Lower lobe of right lung (tissue), 2 donors: ENCODE measurements at places on chromosomes 12 and 14. TPM values are rescaled to one million over a fixed set of nuclear protein-coding genes. Genes with fewer than 3 reads are reported as not detected.

The XPOT gene
- total RNA-seq, result 68.6 TPM

The CCNB1IP1 gene
- 36.9 TPM for total RNA-seq

The GPRC5A gene
- 482 TPM for total RNA-seq

The FLRT2 gene
- 14.3 TPM for total RNA-seq

The CIT gene
- total RNA-seq, result 18.0 TPM

The RNF212B gene
- not detected for total RNA-seq

The ITGA7 gene
- total RNA-seq, result 17.5 TPM

The ZDHHC22 gene
- total RNA-seq, result not detected

The STAC3 gene
- total RNA-seq, result 8.7 TPM

The SUOX gene
- total RNA-seq, result 23.3 TPM

DNA sequence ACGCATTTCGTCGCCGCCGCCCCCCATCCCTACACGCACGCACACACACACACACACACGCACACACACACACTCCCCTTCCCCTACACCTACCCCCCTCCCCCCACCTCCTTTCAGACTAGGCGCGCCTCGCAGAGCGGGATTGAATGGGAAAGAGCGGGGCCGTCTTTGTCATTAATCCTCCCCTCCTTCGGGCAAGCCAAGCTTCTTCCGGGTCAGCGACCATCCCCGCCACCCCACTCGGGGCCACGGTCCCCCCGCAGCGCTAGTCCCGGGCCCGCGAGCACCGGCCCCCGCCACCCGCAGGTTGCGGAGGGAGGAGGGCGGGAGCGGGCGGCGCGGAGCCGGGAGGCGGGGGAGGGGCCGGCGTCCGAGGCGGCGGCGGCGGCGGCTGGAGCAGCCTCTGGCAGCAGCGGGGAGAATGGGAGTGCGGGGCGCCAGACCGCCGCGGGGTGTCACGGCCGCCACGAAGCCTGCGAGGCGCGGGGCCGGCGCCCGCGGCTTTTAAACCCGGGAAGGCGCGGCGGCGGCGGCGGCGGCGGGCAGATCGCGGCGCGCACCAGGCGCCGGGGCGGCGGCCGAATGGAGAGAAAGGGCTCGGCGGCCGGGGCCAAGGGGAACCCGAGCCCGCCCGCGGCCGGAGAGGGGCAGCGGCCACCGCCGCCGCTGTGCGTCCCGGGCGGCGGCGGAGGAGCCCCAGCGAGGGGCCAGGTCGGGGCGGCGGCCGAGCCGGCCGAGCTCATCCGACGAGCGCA, at the start of gene TTC9:
Gene TTC9 (plus strand): TSS at position 369 of the 755 bp plus-strand sequence. CDS start 214 bp downstream, at position 583.
- peak; percentile 50 for DNase-seq
- H3K4me3 ChIP-seq, result peak within 1 kb of the TSS; percentile 85
- peak within 1 kb of the TSS; percentile 64 for H3K27ac ChIP-seq
- H3K36me3 ChIP-seq, result no peaks in the 10 kb centered on the region

DNA sequence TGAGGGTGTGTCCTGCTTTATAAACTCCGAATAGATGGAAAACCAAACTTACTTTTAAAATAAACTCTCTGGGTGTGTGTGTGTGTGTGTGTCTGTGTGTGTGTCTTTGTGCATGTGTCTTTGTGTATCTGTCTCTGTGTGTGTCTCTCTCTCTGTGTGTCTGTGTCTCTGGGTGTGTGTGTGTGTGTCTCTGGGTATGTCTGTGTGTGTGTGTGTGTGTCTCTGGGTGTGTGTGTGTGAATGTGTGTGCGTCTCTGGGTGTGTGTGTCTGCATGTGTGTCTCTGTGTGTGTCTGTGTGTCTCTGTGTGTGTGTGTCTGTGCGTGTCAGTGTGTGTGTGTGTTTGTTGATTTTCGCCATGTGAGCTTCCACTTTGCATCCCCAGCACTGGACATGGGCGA, 9.2 kb downstream of the RAN start:
- H3K4me1 ChIP-seq, result no peaks in the 10 kb centered on the region
- H3K4me3 ChIP-seq, result no peak overlapping the region
- no peak for DNase-seq

DNA sequence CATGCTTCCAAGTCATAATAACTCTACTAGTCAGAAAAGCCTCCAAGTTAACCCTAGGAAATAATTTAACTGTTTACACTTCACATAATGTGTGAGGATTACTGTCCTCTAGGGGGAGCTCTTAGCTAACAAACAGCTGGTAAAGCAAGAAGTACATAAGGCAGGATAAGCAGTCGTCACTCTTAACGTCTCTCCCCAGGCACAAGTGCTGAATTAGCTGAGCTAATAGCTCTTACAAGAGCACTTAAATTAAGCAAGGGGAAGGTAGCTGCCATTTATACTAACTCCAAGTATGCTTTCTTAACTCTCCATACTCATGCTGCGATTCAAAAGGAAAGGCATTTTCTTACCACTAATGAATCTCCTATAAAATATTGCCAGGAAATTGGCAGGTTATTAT, 79.3 kb upstream of the TSPAN11 start:
- no peak for DNase-seq
- H3K4me3 ChIP-seq, result no peak overlapping the region

DNA sequence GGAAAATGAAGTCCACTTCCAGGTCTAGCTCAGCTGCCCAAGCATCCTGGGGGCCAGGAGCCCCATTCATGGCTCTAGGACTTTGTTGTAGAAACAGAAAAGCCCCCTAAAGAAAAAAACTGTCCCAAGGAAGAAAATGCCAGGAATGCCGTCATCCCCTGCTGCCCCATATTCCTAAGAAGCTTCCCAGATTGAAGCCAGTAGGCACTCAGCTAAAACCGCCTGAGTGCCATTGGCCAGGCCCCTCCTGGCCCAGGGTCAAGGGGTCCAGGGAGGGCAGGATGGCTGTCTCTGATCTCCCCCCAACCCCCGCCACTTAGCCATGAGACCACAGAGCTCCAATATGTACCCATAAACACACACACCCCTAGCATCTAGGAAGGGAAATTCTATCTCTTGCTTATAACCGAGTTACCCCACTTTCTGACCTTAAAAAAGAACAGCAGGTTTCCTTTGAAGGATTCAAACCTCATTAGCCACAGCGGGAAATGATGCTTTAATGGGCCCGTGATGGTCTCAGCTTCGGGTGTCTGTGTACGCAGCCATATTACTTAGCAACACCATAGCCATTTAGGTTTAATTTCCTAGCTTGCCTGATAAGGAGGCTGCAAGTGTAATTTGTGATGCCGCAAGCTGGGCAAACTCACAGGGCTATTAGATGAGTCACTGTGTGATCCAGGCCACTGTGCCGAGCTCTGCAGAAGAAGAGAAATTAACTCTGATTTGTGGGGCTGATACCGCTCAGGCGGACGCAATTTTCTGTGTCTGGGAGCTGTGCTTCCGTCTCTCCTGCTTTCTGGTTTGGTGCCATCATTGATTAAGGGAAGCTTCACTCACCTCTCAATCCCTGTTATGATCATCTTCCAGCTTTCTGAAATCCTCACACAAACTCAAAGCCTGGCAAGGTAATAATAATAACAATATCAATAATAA, 84.2 kb downstream of the GCH1 start:
- no peak overlapping the region for H3K27ac ChIP-seq
- DNase-seq, result no peak
- no peaks in the 10 kb centered on the region for H3K36me3 ChIP-seq
- H3K27me3 ChIP-seq, result no peaks in the 10 kb centered on the region
- no peak overlapping the region for H3K4me3 ChIP-seq

GRCh38 chr12:69131077-69131476, 108.3 kb upstream of the CPSF6 start:
- no peak for DNase-seq
- H3K4me3 ChIP-seq, result no peak overlapping the region
- H3K27me3 ChIP-seq, result no peaks in the 10 kb centered on the region
- no peaks in the 10 kb centered on the region for H3K4me1 ChIP-seq
- no peaks in the 10 kb centered on the region for H3K36me3 ChIP-seq

GRCh38 chr14:33063521-33063920, 124.8 kb downstream of the NPAS3 start:
- H3K27me3 ChIP-seq, result no peaks in the 10 kb centered on the region
- H3K36me3 ChIP-seq, result no peaks in the 10 kb centered on the region
- no peak overlapping the region for H3K4me3 ChIP-seq

DNA sequence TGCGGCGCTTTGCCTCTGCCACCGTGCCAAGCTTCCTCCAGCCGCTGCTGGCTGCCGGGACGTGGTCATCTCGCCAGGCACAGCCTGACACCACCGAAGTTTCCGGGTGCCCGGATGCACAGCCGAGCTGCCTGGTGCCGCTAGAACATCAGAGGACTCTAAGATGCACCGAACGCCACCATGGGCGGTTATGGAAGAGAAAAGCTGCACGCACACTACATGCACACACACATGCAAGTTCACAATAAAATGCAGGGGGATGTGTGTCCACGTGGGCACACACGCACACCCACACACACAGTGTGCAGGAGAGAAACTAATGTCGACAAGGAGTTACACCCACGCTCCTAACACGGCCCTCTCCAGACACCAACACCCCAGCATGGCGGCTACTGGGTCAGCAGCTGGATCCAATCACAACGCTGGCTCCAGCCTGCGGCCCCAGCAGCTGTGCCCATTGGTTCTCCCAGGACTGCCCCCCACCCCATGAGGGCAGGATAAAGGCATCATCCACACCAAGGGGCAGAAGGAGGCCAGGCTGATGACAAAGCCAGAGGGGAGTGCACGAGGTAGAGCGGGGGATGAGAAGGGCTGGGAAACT, 82.7 kb downstream of the BCL11B start:
- no peak for DNase-seq
- no peak overlapping the region for H3K27ac ChIP-seq
- peaks cover 11% of the 10 kb centered on the region for H3K4me1 ChIP-seq
- H3K4me3 ChIP-seq, result no peak overlapping the region

DNA sequence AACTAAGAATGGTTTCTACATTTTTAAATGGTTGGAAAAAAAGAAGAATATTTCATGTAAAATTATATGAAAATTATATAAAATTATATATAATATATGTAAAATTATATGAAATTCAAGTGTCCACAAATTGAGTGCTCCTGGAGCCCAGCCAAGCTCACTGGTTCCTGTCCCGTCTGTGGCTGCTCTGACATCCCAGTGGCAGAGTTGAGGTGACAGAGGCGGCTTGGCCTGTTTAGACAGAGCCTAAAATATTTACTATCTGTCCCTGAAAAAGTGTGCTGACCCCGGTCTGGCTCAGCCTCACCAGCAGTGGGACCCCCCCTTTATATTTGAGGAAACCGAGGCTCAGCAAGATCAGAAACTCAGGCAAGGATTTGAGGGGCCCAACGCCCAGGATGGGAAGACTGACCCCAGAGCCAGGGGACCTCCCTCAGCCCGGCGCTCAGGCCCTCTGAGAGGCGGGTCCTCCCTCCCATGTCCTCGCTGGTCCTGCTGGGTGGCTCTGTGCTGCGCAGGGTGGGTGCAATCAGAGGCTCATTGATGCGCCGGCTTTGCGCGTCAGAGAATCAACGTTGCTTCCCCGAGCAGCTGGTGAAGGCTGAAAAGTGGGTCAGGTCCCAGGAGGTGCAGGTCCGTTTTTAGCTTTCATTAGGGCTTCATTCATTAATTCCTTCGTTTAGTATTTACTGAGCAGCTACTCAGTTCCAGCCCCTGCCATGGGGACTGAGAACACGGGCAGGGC, 21.5 kb upstream of the BEGAIN start:
- no peak overlapping the region for H3K4me3 ChIP-seq
- peaks cover 26% of the 10 kb centered on the region for H3K27me3 ChIP-seq
- H3K4me1 ChIP-seq, result no peaks in the 10 kb centered on the region
- no peak for DNase-seq
- no peaks in the 10 kb centered on the region for H3K36me3 ChIP-seq

DNA sequence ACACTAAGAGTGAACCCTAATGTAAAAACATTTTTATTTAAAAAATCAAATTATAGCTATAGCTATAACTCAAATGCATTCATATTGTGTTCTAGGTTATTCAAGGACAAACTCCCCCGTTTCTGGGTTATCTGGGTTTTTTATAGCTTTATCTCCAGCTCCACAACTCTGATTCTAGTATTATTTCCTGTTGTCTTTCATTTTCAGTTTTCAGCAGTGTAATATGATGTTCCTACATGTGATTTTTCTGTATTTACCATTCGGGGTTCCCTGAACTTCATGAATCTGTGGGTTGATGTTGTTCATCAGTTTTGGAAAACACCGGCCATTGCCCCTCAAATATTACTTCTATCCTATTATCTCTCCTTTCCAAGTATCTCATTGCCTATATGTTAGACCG, 221.9 kb upstream of the FOXN3 start:
- DNase-seq, result no peak
- H3K4me3 ChIP-seq, result no peak overlapping the region
- no peak overlapping the region for H3K27ac ChIP-seq
- H3K27me3 ChIP-seq, result no peaks in the 10 kb centered on the region

GRCh38 chr12:109153821-109154441, 37.5 kb downstream of the ACACB start:
- H3K27me3 ChIP-seq, result no peaks in the 10 kb centered on the region
- DNase-seq, result no peak
- H3K27ac ChIP-seq, result peak overlapping the region; percentile 80
- H3K4me1 ChIP-seq, result peaks cover 27% of the 10 kb centered on the region

- no peaks in the 10 kb centered on the region for H3K27me3 ChIP-seq
- DNase-seq, result no peak
- H3K27ac ChIP-seq, result no peak overlapping the region
- no peak overlapping the region for H3K4me3 ChIP-seq
Observed at GRCh38 chr12:64746663-64747062, 12.5 kb downstream of the GNS start.

- H3K36me3 ChIP-seq, result no peaks in the 10 kb centered on the region
- no peak overlapping the region for H3K4me3 ChIP-seq
- H3K27me3 ChIP-seq, result no peaks in the 10 kb centered on the region
- no peak for DNase-seq
- no peak overlapping the region for H3K27ac ChIP-seq
- peaks cover 8% of the 10 kb centered on the region for H3K4me1 ChIP-seq
Observed at GRCh38 chr12:93982771-93983315, 165.5 kb upstream of the PLXNC1 start.

- no peaks in the 10 kb centered on the region for H3K27me3 ChIP-seq
- H3K4me1 ChIP-seq, result peaks cover 31% of the 10 kb centered on the region
- DNase-seq, result peak; percentile 96
- H3K36me3 ChIP-seq, result no peaks in the 10 kb centered on the region
Observed at GRCh38 chr12:56152132-56152755, at the start of gene MYL6B. TSS of gene MYL6B (plus strand) at chr12:56152587. CDS start at chr12:56153919, 1,332 bp downstream.

GRCh38 chr14:50668826-50669143, 679 bp upstream of the SAV1 start:
- peaks cover 6% of the 10 kb centered on the region for H3K36me3 ChIP-seq
- peak overlapping the region; percentile 93 for H3K27ac ChIP-seq
- no peak for DNase-seq
- H3K4me3 ChIP-seq, result peak overlapping the region; percentile 89
- peaks cover 12% of the 10 kb centered on the region for H3K4me1 ChIP-seq
- no peaks in the 10 kb centered on the region for H3K27me3 ChIP-seq

GRCh38 chr14:101855958-101856357, 94.4 kb downstream of the PPP2R5C start:
- H3K27ac ChIP-seq, result no peak overlapping the region
- H3K27me3 ChIP-seq, result no peaks in the 10 kb centered on the region
- no peak for DNase-seq
- H3K4me3 ChIP-seq, result no peak overlapping the region

- H3K36me3 ChIP-seq, result no peaks in the 10 kb centered on the region
- H3K27ac ChIP-seq, result no peak overlapping the region
- H3K4me3 ChIP-seq, result no peak overlapping the region
- no peaks in the 10 kb centered on the region for H3K4me1 ChIP-seq
Observed at GRCh38 chr12:64864319-64864718, 39.9 kb downstream of the TBC1D30 start.

- no peaks in the 10 kb centered on the region for H3K4me1 ChIP-seq
- DNase-seq, result no peak
Observed at GRCh38 chr12:47910981-47911380, 6.2 kb upstream of the VDR start.

GRCh38 chr12:121260091-121260490, 36.4 kb downstream of the CAMKK2 start:
- no peak overlapping the region for H3K27ac ChIP-seq
- H3K4me1 ChIP-seq, result no peaks in the 10 kb centered on the region
- no peaks in the 10 kb centered on the region for H3K27me3 ChIP-seq
- H3K36me3 ChIP-seq, result peaks cover 91% of the 10 kb centered on the region
